T47D (cell line): ENCODE measurements at places on chromosomes 5 and 9.

DNA sequence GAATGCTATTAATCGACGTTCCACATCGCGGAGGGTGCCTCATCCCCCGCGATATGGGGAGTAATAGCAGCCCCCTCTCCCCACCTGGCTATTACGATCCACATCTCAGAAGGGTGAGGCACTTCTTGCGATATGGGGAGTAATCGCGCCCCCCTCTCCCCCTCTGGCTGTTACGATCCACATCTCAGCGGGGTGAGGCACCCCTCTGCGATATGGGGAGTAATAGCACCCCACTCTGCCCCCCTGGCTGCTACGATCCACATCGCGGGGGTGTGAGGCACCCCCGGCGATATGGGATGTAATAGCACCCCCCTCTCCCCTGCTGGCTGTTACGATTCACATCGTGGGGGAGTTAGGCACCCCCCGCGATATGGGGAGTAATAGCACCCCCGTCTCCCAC is 128.5 kb downstream of the TMEM38B start:
- no peak for DNase-seq

GRCh38 chr5:138605254-138605972 is 30.2 kb upstream of the HSPA9 start:
- no peak for DNase-seq

GRCh38 chr9:95343725-95344287 is 26.3 kb upstream of the FANCC start:
- no peak for DNase-seq

- DNase-seq, result peak; percentile 83
These were observed 2.4 kb upstream of the STC2 start for GRCh38 chr5:173330338-173331206.

GRCh38 chr5:14407051-14407450 is 174.5 kb upstream of the OTULINL start:
- DNase-seq, result no peak

DNA sequence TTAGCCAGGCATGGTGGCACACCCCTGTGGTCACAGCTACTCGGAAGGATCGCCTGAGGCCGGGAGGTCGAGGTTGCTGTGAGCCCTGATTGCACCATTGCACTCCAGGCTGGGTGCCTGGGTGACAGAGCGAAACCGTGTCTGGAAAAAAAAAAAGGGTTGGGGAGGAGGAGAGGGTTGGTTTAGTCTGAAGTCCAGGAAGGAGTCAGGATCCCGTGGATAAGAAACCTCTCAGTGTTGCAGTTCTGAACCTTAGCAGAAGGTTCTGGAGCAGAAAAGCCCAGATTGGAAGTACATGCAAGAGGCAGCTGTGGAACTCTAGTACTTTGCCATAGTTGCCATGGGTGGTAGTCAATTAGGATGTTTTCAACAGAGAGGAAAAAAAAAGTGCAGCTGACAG is 125.2 kb upstream of the CPEB4 start:
- DNase-seq, result no peak

DNA sequence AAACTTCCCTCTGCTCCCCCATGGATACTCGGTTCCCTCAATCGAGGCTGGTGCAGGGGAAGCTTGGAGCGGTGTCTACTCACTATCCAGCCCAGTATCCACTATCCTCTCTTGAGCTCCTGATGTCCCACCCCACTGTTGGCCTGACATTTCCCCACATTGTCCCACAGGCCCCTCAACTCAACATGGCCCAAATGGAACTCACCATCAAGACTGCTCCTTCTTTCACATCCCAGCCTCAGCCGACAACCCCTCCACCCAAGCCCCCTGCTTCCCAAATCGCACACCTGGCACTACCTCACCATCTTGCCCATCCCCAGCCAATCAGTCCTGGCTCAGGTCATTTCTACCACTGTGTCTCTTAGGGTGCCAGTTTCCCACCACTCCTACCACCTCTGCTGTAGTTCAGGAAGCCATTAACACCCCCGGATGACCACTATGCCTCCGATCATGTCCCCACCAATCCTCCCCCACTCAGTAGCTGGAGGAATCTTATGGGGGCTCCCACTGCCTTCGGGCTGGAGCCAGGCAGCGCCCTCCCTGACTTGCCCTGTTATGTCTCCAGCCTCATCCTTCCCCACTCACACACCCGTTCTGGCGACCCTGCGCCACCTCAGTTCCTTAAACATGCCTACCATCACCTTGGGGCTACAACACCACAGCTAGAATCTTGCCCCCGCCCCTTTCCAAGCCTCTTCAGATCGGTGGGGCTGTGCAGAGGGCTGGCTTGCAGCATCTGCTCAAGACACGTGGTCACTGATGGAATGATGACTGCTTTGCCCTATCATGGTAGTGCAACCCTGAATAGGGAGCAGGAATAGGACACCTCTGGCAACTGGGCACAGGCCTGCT is 273.6 kb downstream of the FSTL4 start:
- DNase-seq, result no peak

DNA sequence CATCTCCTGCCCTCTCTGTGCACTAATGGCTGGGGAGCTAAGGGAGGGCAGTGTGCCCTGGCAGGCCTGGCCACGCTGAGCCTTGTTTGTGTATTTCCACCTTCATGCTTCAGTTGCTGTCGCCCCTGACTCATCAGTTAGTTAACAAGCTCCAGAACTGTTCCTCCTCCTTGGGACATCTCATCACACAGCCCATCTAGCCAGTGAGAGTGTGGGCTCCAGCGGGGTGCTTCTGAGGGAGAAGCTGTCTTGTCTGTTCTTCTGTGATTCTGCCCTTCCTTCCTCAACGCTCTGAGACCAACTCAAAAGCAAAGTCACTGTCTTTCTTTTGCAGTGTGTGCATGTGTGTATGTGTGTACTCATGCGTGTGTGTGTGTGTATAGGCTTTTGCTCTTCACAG is 58.3 kb upstream of the CPEB4 start:
- DNase-seq, result no peak

GRCh38 chr5:34497470-34497808 is 158.7 kb upstream of the RAI14 start:
- no peak for DNase-seq

DNA sequence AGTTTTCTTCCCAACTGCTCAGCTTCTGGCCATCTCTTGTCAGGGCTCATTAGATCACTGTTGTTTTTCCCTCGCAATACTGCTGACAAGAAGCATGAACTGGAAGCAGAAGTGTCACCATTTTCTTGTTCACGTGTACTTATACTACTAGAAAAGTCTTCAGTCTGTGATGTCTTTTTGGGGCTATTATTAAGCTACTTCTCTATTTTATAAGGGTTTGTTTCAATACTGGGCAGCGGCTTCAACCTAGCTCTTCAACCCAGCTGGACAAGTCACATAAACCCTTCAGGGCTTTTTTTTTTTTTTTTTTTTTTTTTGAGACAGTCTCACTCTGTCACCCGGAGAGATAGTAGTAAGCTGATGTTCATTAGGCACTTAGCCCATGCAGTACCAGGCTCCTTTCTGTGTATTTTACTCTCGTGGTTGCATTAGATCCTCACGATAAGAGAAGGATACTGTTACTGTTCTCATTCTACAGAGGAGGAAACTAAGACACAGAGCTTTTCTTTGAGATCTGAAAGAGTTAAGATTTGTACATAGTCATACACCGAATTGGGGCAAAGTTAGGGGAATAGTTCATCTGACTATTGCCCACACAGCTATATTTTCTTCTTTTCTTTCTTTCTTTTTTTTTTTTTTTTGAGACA is 20.5 kb downstream of the RAPGEF1 start:
- DNase-seq, result no peak

DNA sequence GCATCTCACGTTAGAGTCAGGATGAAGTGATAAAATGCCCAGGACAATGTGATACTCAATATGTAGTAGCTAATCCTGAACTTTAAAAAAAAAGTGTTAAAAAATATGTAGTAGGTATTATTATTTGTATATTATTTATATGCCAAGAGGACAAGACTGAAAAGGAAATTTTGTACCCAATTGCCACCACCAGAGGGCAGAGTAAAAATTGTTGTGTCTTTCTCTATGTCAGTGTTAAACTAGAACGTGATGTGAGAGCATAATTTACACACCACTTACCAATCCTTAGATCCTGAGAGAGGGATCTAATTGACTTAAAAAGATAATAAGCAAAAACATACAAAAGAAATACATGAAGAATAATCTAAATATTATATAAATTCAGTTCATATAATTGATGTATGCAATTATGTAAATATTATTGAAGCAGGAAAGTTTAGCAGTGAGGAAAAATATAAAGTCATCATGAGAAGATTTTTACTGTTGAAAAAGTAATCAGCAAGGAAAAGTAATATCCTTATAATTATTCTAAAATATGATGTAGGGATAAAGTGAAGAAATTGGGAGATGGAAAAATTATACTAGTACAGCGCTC is 288.9 kb downstream of the RAB3C start:
- peak; percentile 68 for DNase-seq

DNA sequence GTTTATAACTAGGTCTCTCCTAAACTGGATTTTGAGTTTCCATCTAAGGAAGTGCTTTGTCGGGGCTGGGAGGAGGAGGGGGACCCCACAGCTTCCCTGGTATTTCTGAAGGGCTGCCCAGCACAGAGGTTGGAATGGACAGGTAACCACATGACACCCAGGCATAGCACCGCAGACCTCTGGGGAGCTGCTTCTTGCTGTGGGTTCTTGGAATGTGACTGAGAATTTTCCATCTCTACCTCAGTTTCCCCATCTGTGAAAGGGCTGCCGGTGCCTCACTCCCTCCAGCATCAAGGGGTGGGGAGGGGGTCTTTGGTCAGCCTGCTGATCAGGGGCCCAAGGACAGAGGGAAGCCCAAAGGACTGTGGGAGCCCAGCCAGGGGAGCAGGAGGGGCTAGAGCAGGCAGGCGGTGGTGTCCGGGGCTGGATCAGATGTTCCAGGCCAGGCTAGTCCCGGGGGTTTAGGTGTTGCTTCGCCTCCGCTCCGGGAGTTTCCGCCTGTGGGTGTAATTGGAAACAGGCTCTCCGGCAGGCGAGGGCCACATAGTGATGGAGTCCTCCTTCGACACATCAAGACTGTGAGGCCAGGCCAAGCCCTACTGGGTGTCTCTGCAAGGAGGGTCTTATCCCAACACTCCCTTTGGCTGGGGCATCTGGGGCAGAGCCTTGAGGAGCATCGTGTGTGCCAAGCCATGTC is 3.3 kb downstream of the OLFML2A start:
- no peak for DNase-seq

- DNase-seq, result no peak
These were observed 11.3 kb upstream of the ANKH start for GRCh38 chr5:14882658-14883580.
